ENCODE measurements at places on chromosomes 12 and 14.

- DNase-seq = no peak
These were observed 24.3 kb upstream of the EMP1 start for GRCh38 chr12:13171921-13172859.

- no peak for DNase-seq
These were observed 13.1 kb downstream of the CHGA start for GRCh38 chr14:92936085-92936484.

DNA sequence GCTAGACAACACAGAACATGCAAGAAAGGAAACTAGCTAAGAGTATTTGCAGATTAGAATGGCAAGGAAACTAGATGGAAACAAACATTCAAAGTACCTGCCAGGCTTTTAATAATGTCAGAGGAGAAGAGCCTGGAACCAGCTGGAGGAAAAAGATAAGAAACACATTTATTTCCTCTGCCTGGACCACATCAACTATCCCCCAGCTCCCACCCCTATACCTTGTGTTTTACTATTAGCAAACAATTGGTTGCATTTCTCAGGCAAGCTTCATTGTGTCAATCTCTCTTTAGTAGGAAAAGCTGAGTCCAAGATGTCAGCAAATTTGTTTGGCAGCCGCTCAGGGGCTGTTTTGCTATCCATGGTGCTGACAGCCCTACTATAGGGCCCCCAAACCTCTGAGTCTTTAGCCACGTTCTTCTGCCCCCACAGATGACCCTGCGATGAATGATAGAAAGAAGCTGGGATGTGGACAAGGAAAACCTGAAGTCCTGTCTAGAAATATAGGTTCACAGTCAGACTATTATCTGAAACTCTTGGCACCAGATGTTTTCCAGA is 11.6 kb upstream of the SYNDIG1L start:
- no peak for DNase-seq

- DNase-seq = no peak
These were observed 451.1 kb downstream of the TMEM117 start for GRCh38 chr12:44286821-44287505.

GRCh38 chr12:78799649-78800048 is 64.9 kb upstream of the SYT1 start:
- no peak for DNase-seq

- DNase-seq = no peak
These were observed 75.3 kb downstream of the ITPK1 start for GRCh38 chr14:93040443-93040842.

DNA sequence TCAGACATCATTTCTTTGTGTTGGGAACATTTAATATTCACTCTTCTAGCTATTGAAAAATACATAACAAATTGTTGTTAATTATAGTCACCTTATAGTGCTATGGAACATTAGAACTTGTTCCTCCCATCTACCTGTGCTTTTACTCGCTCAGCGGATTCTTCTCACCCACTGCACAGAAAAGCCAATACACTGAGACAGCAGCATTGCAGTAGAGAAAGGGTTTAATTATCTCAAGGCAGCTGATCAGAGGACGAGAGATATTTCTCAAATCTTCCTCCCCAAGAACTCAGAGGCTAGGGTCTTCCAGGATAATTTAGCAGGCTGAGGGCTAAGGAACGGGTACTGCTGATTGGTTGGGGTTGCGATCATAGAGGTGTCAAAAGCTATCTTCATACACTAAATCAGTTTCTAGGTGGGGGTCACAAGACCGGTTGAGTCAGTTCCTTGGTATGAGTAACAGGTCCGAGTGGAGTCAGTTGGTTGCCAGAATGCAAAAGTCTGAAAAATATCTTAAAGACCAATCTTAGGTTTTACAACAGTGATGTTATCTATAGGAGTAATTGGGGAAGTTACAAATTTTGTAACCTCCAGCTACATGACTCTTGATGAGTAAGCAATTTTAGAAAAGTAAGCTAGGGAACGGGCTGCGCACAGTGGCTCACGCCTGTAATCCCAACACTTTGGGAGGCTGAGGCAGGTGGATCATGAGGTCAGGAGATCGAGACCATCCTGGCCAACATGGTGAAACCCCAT is 173.1 kb downstream of the FBXL14 start:
- no peak for DNase-seq

DNA sequence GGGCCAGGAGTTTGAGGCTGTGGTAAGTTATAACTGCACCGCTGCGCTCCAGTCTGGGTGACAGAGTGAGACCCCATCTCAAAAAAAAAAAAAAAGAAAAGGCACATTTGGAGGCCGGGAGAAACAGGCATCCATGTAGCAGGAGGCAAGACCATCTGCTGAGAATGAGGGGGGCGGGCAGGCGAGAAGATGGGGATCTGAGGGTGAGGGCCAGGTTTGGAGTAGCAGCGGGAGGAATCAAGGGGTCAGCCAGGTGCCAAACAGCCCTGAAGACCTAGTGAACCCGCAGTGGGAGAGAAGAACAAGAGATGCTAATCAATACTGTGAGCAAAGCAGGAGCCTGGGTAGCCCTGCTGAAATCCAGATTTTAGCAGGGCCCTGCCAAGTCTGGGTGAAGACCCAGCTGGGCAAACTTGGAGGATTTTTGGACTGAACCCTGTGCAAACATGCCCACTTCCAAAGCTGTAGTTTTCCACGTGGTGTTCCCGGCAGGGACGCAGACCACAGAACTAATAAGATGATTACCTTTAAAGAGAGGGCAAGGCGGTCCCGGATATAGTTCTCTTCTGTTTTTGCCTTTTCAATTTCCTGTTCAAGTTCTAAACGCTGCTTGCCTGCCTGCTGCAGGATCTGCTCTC is 61.0 kb downstream of the NIN start:
- DNase-seq = no peak

- no peak for DNase-seq
These were observed 191.7 kb downstream of the BCL11B start for GRCh38 chr14:99080306-99080705.

GRCh38 chr12:85747941-85748495 is 88.2 kb downstream of the RASSF9 start:
- DNase-seq = no peak

GRCh38 chr12:105469211-105469610 is 138.7 kb downstream of the C12orf75 start:
- no peak for DNase-seq

DNA sequence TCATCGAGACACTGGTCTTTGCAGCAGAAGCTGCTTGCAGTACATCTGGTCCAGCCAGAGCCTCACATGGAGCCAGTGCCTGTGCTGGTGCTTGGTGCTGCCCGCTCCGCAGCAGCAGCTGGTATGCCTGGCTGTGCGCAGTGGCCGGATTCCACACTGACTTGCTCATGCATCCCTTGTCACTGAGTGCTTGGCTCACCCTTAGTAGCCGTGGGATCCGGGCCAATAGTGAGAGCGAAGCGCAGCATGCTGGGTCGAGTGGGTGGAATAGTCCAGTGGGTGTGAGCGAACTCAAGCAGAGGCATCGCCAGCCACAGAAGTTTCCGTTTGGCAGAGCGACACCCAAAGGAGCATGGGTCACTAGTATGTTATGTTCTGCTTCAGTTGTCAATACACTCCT is 10.1 kb upstream of the FBXO33 start:
- no peak for DNase-seq

DNA sequence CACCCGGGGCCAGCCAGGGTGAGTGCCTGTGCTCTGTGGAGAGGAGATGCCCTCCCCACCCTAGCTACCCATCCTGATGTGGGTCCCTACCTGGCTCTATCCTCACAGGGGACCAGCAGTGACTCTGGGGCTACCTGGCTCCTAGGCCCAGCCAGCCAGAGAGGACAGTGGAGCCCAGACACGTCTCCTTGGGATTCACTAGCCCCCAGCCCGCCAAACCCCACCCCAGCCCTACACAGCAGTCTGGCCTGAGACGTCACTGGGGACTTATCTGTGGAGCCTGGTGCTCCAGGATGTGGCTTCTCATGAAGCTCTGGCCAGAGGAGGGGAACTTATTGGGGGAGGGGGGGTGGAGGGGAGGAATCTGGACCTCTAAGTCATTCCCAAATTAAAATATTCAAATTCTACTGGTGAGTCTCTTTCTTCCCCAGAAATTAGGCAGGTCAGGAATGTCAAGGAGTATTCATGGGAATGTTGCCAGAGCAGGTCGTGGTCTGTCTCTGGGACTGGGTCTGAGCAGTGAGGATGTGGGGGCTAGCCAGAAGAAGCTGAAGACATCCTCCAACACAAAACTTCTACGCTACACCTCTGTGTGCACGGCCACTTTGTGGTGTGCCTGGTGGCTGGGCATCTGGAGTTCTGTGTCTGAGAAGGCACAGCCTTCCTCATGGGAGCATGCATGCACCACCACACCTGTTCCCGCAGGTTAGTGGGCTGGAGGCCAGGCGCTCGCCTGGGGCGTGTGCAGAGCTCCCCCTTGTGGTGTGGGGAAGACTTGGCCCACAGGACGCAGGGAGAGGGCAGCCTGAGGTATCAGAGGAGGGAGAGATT is 2.7 kb downstream of the CMTM5 start:
- DNase-seq = peak; percentile 20

GRCh38 chr14:64910847-64911495 is 3.3 kb upstream of the CHURC1 start:
- DNase-seq = no peak

- no peak for DNase-seq
These were observed 16.4 kb downstream of the FOS start for GRCh38 chr14:75295061-75295461.

DNA sequence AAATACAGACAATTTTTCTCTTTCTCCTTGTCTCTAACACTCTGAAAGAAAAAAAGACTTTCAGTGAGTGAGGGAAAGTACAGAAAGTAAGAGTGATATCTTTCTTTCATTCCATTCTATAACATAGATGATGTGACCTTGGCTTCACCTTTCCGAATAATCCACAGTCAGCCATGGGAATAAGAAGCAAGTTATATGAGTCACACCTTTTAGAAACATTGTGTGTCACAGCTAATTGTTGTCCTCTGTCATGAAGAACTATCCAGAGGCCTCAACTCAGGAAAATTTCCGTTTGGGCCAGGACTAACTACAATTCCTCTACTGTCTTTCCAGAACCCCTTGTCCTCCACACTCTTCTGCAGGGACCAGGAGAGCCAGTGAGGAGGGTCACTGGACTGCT is 209.7 kb upstream of the FAR2 start:
- no peak for DNase-seq

DNA sequence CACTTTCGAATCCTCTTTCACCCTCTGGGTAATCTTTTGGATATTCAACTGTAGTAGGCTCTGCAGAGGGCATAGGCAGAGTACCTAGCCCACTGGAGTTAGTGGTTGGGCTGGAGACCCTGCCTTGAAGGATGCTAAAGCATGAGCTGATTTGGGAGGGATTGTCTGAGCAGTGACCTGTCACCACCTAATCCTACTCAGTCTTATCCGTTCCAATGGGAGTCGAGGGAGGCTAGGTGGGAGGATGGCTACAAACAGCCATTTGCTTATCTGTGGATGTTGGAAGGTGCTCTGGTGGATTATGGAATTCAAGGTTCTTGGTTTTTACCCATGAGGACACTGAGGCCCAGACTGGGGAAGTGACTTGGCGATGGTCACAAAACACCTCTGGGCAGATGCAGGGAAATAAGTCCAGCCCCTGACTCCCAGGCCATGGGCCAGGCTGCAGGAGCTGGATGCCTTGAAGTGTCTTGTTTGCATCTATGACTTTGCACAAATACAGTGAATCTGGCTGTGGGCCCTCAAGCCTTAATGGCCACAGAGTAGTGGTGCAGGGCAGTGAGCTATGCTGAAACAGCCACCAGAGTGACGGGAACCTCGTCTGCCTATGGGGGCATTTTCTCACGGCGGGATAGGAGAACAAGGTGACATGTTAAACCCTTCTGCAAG is 3.7 kb downstream of the KMT5A start:
- no peak for DNase-seq

- DNase-seq = no peak
These were observed 1.4 kb upstream of the BCAT1 start for GRCh38 chr12:24950231-24950834.

DNA sequence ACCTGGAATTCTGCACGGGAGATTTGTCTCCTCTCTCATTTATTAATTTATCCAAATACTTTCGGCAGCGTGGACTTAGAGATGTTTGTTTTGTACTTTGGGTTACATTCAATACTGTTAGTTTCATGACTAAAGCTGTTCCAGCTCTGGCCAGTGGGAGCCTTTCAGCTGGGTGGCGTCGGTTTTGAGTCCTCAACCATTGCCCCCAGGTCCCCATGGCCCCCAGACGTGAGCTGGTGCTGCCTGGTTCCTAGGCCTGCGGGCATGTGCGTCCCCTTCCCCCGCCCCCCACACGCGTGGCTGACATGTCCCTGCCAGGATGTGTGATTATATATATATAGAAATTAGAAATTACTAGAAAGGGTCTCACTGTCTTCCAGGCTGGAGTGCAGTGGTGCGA is 48.2 kb downstream of the KIF26A start:
- no peak for DNase-seq

DNA sequence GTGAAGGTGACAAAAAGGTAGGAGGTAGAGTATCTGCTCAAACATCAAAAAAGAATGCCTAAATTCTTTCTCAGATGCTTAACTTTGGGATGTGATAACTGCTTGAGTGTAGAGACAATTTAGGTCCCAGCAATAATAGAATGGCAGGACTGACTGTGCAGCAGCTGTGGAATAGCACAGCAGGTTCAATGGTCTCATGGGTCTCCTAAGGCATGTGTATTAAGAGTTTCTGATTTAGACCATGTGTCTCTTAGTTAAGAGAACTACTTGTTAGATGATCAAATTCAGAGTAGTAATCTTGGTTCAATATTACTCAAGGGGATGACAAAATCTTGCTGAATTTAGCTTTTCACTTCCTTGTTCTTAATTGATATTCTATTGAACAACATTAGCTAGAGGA is 72.0 kb downstream of the ALX1 start:
- no peak for DNase-seq

- no peak for DNase-seq
These were observed 24.7 kb upstream of the KRT78 start for GRCh38 chr12:52873513-52873831.

GRCh38 chr12:14974633-14975032 is 1.8 kb downstream of the PDE6H start:
- DNase-seq = no peak

DNA sequence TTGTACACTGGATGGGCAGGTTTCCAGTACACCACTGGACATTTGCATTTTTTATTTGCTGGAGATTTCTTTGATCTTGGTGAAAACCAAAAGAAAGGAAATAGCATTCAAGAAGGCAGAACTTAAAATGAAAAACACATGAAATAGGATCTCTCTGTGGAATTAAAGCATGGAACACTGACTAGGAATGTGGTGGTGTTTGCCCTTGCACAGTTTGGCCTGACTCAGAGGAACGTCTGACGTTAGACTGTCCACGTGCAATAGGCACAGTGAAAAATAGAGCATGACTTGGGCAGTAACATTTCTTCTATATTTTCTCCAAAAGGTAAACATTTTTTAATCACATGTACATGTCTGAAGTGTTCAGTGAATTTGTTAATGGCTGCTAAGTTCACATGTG is 474.1 kb upstream of the PRICKLE1 start:
- no peak for DNase-seq

DNA sequence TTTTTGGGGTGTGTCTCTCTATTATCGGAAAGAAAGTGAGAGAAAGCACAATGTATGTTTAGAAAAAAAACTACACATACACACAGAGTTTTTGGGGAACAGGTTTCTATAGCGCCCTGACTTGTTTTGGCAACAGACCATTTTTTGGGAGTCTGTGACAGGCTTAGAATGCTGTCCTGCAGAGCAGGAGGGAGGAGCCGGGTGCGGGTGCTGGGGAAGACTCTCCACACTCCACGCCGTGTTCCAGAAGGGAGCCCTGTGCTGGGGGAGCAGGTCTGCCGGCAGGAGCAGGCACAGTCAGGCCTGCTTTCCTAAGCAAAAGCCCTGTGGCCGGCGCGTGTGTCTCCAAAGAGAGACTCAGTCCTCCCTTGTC is 26.5 kb downstream of the CD9 start:
- no peak for DNase-seq

- no peak for DNase-seq
These were observed 435.2 kb upstream of the DCN start for GRCh38 chr12:91617818-91618217.
